ENCODE measurements at places on chromosomes 7 and 10. TPM values are rescaled to one million over a fixed set of nuclear protein-coding genes. Genes with fewer than 3 reads are reported as not detected.

DNA sequence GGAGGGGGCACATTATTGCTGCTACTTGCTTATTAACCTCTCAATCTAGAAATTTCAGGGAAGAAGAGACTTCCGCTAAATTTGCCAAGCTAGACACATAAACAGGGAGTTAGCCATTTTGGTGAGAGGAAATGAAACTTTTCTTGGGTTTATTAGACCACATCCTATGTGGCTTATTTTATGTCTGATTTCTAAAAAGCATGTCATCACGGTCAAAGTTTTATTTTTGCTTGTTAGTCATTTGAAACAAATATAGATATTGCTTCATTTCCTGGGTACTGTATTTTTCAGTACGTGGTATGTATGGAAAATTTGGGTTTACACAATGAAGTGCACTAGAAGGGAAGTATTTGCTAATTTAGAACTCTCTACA lies 144.1 kb downstream of the TCF7L2 start:
- no peak for DNase-seq
- peaks cover 69% of the 10 kb centered on the region for H3K4me1 ChIP-seq
- H3K27ac ChIP-seq, result peak overlapping the region; percentile 97
- no peak overlapping the region for H3K4me3 ChIP-seq
- H3K27me3 ChIP-seq, result no peaks in the 10 kb centered on the region
- H3K36me3 ChIP-seq, result no peaks in the 10 kb centered on the region

DNA sequence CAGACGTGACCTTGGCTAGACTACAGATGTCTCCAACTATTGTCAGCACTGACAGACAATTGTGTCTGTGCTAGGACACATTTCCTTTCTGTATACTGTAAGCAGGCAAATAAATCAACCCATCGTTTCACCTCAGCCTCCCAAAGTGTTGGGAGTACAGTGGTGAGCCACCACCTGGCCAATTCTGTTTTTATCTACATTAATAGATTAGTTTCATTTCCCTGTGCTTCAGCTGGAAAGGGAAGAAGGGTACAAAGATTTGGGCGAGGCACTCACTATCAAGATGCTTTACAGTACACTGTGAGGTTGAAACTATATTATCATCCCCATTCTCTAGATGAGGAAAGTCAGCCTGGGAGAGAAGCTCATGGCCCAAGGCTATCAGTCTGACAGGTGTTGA lies 21.9 kb downstream of the SFR1 start:
- H3K36me3 ChIP-seq, result no peaks in the 10 kb centered on the region
- no peak overlapping the region for H3K27ac ChIP-seq
- peaks cover 27% of the 10 kb centered on the region for H3K27me3 ChIP-seq
- no peaks in the 10 kb centered on the region for H3K4me1 ChIP-seq
- no peak overlapping the region for H3K4me3 ChIP-seq

GRCh38 chr10:3972460-3973301 lies 187.7 kb upstream of the KLF6 start:
- DNase-seq, result no peak
- no peaks in the 10 kb centered on the region for H3K27me3 ChIP-seq
- no peak overlapping the region for H3K4me3 ChIP-seq
- H3K27ac ChIP-seq, result peak overlapping the region; percentile 61
- peaks cover 3% of the 10 kb centered on the region for H3K4me1 ChIP-seq
- H3K36me3 ChIP-seq, result no peaks in the 10 kb centered on the region

DNA sequence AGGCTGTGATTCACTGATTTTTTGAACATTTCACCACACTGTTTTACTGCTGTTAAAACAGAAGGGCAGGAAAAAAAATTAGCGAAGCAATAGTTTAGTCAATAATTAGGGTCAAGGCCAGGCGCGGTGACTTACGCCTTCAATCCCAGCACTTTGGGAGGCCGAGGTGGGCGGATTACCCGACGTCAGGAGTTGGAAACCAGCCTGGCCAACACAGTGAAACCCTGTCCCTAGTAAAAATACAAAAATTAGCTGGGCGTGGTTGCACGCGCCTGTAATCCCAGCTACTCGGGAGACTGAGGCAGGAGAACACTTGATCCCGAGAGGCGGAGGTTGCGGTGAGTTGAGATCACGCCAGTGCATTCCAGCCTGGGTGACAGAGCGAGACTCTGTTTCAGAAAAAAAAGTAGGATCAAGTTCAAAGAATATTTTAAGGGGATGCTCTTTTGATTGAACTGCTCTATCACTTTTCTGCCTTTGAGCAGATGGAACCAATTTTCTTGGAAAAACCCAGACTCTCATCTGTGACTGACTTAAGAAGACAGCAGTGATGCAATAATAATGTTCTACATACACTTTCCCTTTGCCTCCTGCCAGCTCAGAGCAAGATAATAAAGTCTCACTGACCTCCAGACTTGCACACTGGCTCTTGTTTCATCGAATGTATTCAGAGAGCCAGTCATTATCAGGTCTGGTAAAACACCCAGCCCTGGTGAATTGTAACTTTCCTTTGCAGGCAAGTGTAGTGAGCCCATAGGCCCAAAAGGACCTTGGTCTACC lies 1.6 kb upstream of the PPA1 start:
- no peaks in the 10 kb centered on the region for H3K36me3 ChIP-seq
- peak overlapping the region; percentile 67 for H3K27ac ChIP-seq
- H3K27me3 ChIP-seq, result no peaks in the 10 kb centered on the region
- DNase-seq, result no peak
- peaks cover 9% of the 10 kb centered on the region for H3K4me1 ChIP-seq
- H3K4me3 ChIP-seq, result no peak overlapping the region

DNA sequence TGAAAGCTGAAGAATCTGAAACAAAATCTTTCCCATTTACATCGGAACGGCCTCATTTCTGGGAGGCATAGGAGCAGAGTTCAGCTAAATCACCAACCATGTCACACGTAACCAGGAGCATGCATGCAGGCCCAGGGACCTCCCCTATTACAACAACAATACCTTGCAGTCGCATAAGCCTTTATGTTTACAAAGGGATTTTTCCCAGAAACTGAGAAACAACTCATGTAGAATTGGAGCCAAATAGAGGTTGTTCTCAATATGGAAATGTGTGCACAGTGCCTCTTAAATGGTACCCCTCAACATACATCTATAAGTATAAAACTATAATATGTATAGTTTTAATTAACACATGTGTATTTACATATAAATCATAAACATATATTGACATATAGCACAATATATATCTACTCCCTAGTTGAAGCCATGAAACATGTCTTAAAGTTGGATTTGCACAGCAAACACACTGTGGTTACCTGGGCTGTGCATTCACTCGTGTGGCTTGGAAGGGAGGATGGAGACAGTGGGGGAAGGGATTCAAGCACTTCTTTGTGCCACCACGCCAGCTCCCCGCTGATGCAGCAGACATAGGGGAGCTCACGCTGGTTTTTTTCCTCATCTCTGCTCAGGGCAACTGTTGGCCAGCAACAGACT lies 35.0 kb upstream of the DGKI start:
- DNase-seq, result no peak
- H3K4me1 ChIP-seq, result no peaks in the 10 kb centered on the region
- H3K27ac ChIP-seq, result no peak overlapping the region
- H3K4me3 ChIP-seq, result no peak overlapping the region

- H3K27me3 ChIP-seq, result no peaks in the 10 kb centered on the region
- no peak for DNase-seq
- no peaks in the 10 kb centered on the region for H3K4me1 ChIP-seq
- no peaks in the 10 kb centered on the region for H3K36me3 ChIP-seq
Observed at GRCh38 chr10:119500123-119500795, 42.3 kb downstream of the RGS10 start.

DNA sequence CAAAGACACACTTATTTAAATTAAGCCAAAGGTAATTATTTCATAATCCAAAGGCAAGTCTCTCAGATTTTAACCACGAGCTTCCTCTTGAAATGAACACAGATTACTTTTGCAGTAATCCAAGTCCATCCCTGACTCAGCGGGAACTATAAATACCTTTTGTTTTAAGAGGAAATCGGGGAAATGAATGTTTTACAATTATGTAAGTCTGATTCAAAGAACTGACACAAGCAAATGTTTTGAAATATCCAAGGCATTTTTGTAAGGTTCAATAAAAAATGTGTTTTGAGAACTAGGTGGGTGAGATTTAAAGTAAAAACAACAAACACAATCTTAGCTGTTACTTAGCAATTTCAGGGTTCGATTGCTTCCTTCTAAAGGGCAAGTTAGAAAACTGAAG lies 179.8 kb upstream of the ASAH2 start:
- H3K27me3 ChIP-seq, result no peaks in the 10 kb centered on the region
- no peak overlapping the region for H3K27ac ChIP-seq
- no peak overlapping the region for H3K4me3 ChIP-seq
- H3K4me1 ChIP-seq, result no peaks in the 10 kb centered on the region

DNA sequence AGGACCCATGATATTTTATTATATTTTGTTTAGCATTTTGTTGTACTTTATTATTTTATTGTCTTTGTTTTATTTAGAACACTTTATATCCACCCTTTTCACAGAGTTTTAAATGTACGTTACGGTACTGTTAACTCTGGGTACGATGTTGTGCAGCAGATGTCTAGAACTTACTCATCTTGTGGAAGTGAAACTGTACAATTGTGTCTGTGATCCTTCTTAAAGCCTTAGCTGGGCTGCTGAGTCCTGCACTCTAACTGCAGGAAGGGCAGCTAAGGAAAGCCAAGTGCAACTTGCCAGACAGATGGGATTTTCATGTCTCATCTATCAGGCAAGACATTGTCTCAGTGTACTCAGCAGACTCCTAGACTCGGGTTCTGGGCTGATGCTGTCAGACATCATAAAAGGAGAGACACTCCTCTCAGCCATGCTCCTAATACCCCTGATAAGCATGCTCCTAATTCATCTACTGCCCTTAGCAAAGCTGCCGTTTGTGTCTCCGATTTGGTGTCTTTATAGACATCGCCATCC lies 14.6 kb upstream of the INSYN2A start:
- no peak for DNase-seq
- no peak overlapping the region for H3K4me3 ChIP-seq
- H3K27ac ChIP-seq, result no peak overlapping the region
- H3K27me3 ChIP-seq, result no peaks in the 10 kb centered on the region
- H3K36me3 ChIP-seq, result no peaks in the 10 kb centered on the region

- H3K27ac ChIP-seq, result no peak overlapping the region
- no peak for DNase-seq
- no peaks in the 10 kb centered on the region for H3K27me3 ChIP-seq
- H3K4me1 ChIP-seq, result no peaks in the 10 kb centered on the region
Observed at GRCh38 chr7:94142281-94142680, 138.1 kb upstream of the BET1 start.

- no peaks in the 10 kb centered on the region for H3K27me3 ChIP-seq
- DNase-seq, result no peak
- no peaks in the 10 kb centered on the region for H3K36me3 ChIP-seq
- H3K27ac ChIP-seq, result peak overlapping the region; percentile 79
- peaks cover 38% of the 10 kb centered on the region for H3K4me1 ChIP-seq
Observed at GRCh38 chr7:99379043-99379577, 4.6 kb downstream of the ARPC1B start.

DNA sequence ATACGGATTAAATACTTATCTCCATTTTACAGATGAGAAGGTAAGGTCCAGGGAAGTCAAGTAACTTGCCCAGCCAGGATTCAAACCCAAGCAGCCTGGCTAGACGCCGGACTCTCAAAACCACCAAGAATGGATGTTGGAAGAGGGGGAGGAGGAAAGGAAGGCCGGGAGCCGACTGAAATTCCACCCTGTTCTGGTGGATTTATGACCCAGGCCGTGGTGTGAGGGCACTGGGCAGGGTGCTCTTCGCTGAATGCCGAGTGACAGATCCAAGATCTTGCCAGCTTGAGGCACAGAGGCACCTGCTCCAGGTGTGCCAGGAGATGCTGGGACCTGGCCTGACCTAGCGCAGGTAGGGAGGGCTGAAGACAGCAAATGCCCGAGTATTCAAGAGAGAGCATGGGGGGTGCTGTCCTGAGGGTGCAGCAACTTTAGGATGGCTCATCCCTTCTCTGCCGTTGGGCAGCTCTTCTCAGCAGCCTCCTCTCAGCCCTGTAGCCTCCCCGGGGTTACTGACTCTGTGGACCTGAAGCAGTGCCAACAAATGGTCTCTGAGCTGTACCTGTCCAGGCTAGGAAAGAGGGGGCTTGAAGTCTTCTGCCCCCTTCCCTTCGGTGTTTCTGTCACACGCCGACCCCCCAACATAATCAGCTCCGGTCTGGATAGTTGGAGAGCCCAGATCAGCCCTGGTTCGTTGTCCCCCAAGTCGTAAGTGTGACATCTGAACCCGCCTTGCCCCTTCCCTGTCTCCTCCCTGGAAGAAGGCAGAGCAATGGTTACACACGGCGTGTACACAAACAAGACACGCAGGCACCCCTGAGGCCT lies 713 bp downstream of the LOXL4 start:
- H3K4me3 ChIP-seq, result peak overlapping the region; percentile 40
- DNase-seq, result no peak
- no peaks in the 10 kb centered on the region for H3K36me3 ChIP-seq
- peaks cover 47% of the 10 kb centered on the region for H3K4me1 ChIP-seq
- H3K27me3 ChIP-seq, result no peaks in the 10 kb centered on the region

GRCh38 chr10:75532253-75532924 lies 101.0 kb downstream of the LRMDA start:
- H3K4me3 ChIP-seq, result no peak overlapping the region
- peaks cover 2% of the 10 kb centered on the region for H3K27me3 ChIP-seq
- DNase-seq, result no peak
- H3K4me1 ChIP-seq, result no peaks in the 10 kb centered on the region
- H3K27ac ChIP-seq, result no peak overlapping the region
- H3K36me3 ChIP-seq, result no peaks in the 10 kb centered on the region

GRCh38 chr7:137846827-137847567 lies at the start of gene DGKI:
DGKI (minus strand) TSS chr7:137846974.
- no peak for DNase-seq
- no peak within 1 kb of the TSS for H3K27ac ChIP-seq
- no peaks in the 10 kb centered on the region for H3K4me1 ChIP-seq
- H3K27me3 ChIP-seq, result peaks cover 44% of the 10 kb centered on the region
- H3K4me3 ChIP-seq, result peak within 1 kb of the TSS; percentile 35

DNA sequence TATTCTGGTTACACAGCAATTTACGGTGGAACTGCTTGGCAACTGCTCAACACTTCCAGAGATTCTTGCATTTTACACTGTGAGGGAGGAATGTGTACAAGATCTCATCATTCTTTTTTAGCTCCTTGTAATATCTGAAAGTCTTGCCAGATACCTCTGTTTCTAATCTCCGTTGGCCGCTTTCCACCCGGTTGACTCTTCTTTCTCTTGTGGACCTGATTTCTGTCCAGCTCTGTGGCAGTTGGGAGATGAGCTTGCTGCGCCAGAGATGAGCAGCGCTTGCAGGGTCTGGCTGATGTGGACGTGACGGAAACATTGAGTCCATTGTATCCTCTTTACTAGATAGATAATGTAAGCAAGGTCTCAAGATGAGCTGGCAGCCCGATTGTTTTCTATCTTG lies 27.6 kb downstream of the SPAG6 start:
- no peak overlapping the region for H3K4me3 ChIP-seq
- DNase-seq, result no peak
- H3K36me3 ChIP-seq, result no peaks in the 10 kb centered on the region

OR6B1 gene
- total RNA-seq, result not detected

GNGT1 gene
- total RNA-seq, result not detected

ICA1 gene
- total RNA-seq, result 1.1 TPM

HMX3 gene
- 15.2 TPM for total RNA-seq

LIPM gene
- total RNA-seq, result not detected

SPRN gene
- total RNA-seq, result 0.64 TPM

CHRM2 gene
- total RNA-seq, result not detected
